Purkinje cell (primary cell): ENCODE measurements at places on chromosomes 1 and 21. TPM values are rescaled to one million over a fixed set of nuclear protein-coding genes. Genes with fewer than 3 reads are reported as not detected.

The FNBP1L gene
- 3.1 and 11.2 TPM in 2 replicates for polyA plus RNA-seq

The HLCS gene
- polyA plus RNA-seq, result 7.2 and 8.3 TPM in 2 replicates

The XKR8 gene
- polyA plus RNA-seq, result 4.6 and 6.9 TPM in 2 replicates

The FHAD1 gene
- 2.8 TPM in 1 of 2 replicates, not detected in the other for polyA plus RNA-seq

The PLA2G2C gene
- polyA plus RNA-seq, result not detected in 2 replicates

The AK5 gene
- 17.3 and 62.7 TPM in 2 replicates for polyA plus RNA-seq

The KRTAP11-1 gene
- not detected in 2 replicates for polyA plus RNA-seq

The PPCS gene
- polyA plus RNA-seq, result 110 and 116 TPM in 2 replicates

The MTARC1 gene
- 7.8 and 9.6 TPM in 2 replicates for polyA plus RNA-seq

The BMP8A gene
- not detected in 2 replicates for polyA plus RNA-seq

The TNFRSF9 gene
- polyA plus RNA-seq, result not detected in 2 replicates

The ETS2 gene
- 9.9 and 11.8 TPM in 2 replicates for polyA plus RNA-seq

The KANK4 gene
- polyA plus RNA-seq, result not detected in 2 replicates

The TTC24 gene
- not detected in 2 replicates for polyA plus RNA-seq

The PCP4L1 gene
- 5.9 and 7.5 TPM in 2 replicates for polyA plus RNA-seq

The TMEM81 gene
- 1.7 and 3.8 TPM in 2 replicates for polyA plus RNA-seq

The ADGRL2 gene
- polyA plus RNA-seq, result 45.7 and 84.1 TPM in 2 replicates

The PLEKHG5 gene
- polyA plus RNA-seq, result 1.8 and 2.4 TPM in 2 replicates

The PROK1 gene
- polyA plus RNA-seq, result not detected in 2 replicates

The CYP4B1 gene
- not detected in 2 replicates for polyA plus RNA-seq

The RXFP4 gene
- polyA plus RNA-seq, result not detected in 2 replicates

The OR2M3 gene
- not detected in 2 replicates for polyA plus RNA-seq

The ZNF695 gene
- polyA plus RNA-seq, result not detected in 2 replicates

The TEDDM1 gene
- not detected in 2 replicates for polyA plus RNA-seq

The CYP4A11 gene
- polyA plus RNA-seq, result 0.27 TPM in 1 of 2 replicates, not detected in the other

The ST6GALNAC3 gene
- 2.8 and 11.5 TPM in 2 replicates for polyA plus RNA-seq

The GREM2 gene
- polyA plus RNA-seq, result 9.4 and 11.0 TPM in 2 replicates

The ATAD3C gene
- 3.1 and 14.2 TPM in 2 replicates for polyA plus RNA-seq

The RCAN1 gene
- polyA plus RNA-seq, result 44.5 and 56.7 TPM in 2 replicates

The KIRREL1 gene
- polyA plus RNA-seq, result 0.05 TPM in 1 of 2 replicates, not detected in the other

The GSTM1 gene
- polyA plus RNA-seq, result 17.9 and 26.0 TPM in 2 replicates

The RAP1GAP gene
- 6.6 and 9.3 TPM in 2 replicates for polyA plus RNA-seq

The MYBPH gene
- polyA plus RNA-seq, result not detected in 2 replicates

The DYRK1A gene
- polyA plus RNA-seq, result 27.6 and 28.4 TPM in 2 replicates

The HSD3B2 gene
- not detected in 2 replicates for polyA plus RNA-seq

The ITGB2 gene
- polyA plus RNA-seq, result not detected in 2 replicates

The CHIA gene
- not detected in 2 replicates for polyA plus RNA-seq

The MTOR gene
- polyA plus RNA-seq, result 20.1 and 28.0 TPM in 2 replicates

The SPRR2E gene
- polyA plus RNA-seq, result not detected in 2 replicates

The RGS16 gene
- polyA plus RNA-seq, result 102 and 163 TPM in 2 replicates

The PDPN gene
- polyA plus RNA-seq, result 4.1 TPM in 2 replicates

The AJAP1 gene
- polyA plus RNA-seq, result 7.4 TPM in 2 replicates

The NBPF9 gene
- polyA plus RNA-seq, result 2.3 and 2.4 TPM in 2 replicates

The FCN3 gene
- polyA plus RNA-seq, result not detected in 2 replicates

The NPHS2 gene
- not detected in 2 replicates for polyA plus RNA-seq

The FAM72C gene
- polyA plus RNA-seq, result 1.3 and 1.8 TPM in 2 replicates

The HHIPL2 gene
- not detected in 2 replicates for polyA plus RNA-seq

The NFASC gene
- 17.5 and 19.3 TPM in 2 replicates for polyA plus RNA-seq

The LCE2B gene
- polyA plus RNA-seq, result not detected in 2 replicates

The PDE4DIP gene
- 194 and 217 TPM in 2 replicates for polyA plus RNA-seq

The DCST1 gene
- not detected in 2 replicates for polyA plus RNA-seq

The LCE3E gene
- not detected in 2 replicates for polyA plus RNA-seq

The NPL gene
- 29.6 and 32.6 TPM in 2 replicates for polyA plus RNA-seq

The IGSF5 gene
- 1.7 and 3.5 TPM in 2 replicates for polyA plus RNA-seq

The CFAP57 gene
- 0.70 and 1.0 TPM in 2 replicates for polyA plus RNA-seq

The LAMTOR2 gene
- 251 and 289 TPM in 2 replicates for polyA plus RNA-seq
